ENCODE measurements at places on chromosomes 13 and 19.
A peak's percentile ranks its signal among the peaks of the same experiment; 100 is the strongest.

DNA sequence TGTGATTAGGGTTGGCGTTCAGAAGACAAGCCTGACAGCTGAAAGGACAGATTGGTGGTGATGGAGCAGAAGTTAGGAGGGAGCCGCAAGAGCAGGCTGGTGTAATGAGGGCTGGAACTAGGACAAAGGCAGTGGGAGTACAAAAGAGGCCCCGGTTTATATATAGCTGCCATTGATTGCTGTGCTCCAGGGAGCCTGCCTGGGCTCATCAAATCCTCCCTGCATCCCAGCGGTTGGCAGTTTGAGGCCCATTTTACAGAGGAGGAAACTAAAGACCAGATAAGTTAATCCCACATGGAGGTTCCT lies 123.7 kb downstream of the CACNA1A start:
- DNase-seq: no peak

GRCh38 chr13:28574617-28575142 lies 79.8 kb upstream of the FLT1 start:
- peak; percentile 42 for DNase-seq

GRCh38 chr13:46100191-46100815 lies 4.5 kb downstream of the CPB2 start:
- DNase-seq: no peak

- no peak for DNase-seq
Observed at GRCh38 chr19:12092956-12093355, 28.4 kb downstream of the ZNF844 start.

GRCh38 chr13:75675421-75675820 lies 39.3 kb downstream of the LMO7 start:
- DNase-seq: no peak

- DNase-seq: no peak
Observed at GRCh38 chr13:46369506-46370277, 17.4 kb downstream of the RUBCNL start.

- peak; percentile 9 for DNase-seq
Observed at GRCh38 chr13:63731896-63732295, 2316.2 kb upstream of the PCDH20 start.

- DNase-seq: no peak
Observed at GRCh38 chr19:23547156-23547555, 139.9 kb downstream of the ZNF675 start.

- DNase-seq: no peak
Observed at GRCh38 chr13:87311165-87311564, 360.0 kb upstream of the SLITRK5 start.

DNA sequence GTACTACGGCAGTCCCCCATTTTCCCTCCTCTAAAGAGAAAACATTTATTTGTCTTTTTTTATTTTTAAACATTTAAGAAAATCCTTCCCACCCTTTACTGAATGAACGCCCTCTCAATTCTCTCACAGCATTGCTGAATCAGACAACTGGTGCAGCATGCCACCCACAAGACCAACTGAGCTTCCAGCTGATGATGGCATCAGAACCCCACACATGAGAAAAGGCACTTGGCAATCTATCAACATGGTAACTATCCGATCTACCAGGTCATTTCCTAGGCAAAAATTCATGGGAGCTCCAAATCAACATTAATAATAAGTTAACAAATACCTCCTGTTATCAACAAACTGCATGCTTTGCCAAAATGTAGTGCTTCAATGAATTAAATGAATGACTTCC lies 43.1 kb downstream of the LHFPL6 start:
- DNase-seq: no peak

DNA sequence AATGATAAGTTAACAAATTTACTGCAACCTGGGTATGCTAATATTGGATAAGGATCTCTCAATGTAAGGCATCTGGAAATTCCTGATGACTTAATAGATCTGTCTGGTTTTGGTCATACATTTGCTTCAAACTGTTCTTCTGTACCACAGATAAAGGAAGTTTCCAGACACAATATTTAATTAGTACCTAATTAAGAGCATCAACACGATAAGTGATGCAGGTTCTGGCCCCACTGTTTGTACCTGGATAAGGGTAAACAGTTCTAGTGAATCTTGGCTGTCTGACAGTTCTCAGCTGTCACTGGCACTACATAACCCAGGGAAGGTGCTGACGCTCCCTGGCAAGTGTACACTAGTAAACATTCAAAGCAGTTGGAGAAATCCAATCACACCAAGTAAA lies 165.6 kb downstream of the MZT1 start:
- no peak for DNase-seq

DNA sequence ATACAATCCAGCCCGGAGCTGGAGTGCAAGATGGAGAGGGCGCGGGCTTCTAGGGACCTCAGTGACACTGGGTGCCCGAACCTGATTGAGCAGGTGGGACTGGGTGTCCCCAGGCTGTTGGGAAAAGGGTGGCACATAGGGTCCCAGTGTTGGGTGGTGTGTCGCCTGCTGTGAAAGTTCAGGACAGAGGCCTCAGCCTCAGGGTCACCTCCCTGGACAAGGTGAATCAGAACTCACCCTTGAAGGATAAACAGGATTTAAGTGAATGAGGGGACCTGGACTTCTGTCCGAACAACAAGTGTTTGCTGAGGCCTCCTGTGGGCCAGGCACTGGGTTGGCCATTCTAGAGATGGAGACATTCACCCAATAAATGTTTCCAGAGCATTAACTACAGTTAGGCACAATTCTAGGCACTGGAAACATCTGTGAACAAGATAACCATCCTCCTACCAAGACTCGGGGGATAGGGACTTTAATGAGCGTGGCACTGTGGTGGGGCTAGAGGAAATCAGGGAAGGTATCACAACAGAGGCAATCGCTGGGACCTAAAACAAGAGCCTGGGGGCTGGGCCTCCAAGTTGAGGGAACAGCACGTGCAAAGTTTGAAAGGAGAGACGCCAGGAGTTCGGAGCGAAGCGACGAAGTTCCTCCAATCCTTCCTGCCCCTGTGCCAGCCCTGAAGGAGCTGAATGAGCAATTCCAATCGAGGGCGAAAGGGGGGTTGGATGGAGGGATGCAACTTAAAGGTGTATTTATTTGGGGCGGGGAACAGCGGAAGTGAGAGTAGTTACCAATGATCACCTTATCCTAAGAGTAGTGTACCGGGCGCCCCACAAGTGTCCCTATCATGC lies 921 bp upstream of the POLD1 start:
- no peak for DNase-seq

DNA sequence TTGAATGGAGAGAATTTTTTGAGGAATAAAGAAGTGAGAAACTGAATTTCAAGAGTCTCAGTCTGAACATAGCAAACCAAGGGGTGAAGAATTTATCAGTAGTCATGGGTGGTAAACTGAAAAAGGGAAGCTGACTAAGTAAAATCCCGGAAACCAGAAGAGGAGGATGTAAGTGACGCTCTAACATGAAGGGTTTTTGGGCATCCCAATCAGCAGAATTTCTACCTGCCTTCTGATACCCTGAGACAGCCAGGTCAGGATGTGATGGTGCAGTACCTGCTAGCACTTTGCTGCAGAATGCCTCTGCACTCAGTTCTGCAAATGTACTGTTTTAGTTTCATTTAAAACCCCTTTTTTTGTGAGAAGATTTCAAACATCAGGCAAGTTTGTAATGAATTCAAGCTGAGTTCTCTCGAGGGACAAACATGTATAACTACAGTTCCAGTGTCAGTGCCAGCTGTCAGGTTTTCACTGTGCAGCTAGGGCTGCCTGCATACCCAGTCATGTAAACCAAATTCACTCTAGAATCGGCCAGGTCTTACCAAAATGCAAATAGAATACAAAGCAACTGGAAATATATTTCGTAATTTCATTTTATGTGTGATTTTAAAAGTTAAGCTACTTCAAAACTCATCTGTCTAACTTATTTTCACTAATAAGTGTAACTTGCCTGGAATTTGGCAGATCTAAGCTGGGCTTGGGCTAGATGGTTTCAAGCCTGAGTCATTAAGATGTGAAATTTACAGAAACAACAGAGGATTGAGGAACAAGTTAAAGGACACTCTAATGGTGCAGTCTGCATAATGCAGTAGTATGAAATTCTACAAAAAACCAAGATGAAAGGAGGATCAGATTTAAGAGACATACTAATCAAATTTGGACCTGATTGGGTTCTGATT lies 13.8 kb downstream of the METTL21C start:
- DNase-seq: no peak

DNA sequence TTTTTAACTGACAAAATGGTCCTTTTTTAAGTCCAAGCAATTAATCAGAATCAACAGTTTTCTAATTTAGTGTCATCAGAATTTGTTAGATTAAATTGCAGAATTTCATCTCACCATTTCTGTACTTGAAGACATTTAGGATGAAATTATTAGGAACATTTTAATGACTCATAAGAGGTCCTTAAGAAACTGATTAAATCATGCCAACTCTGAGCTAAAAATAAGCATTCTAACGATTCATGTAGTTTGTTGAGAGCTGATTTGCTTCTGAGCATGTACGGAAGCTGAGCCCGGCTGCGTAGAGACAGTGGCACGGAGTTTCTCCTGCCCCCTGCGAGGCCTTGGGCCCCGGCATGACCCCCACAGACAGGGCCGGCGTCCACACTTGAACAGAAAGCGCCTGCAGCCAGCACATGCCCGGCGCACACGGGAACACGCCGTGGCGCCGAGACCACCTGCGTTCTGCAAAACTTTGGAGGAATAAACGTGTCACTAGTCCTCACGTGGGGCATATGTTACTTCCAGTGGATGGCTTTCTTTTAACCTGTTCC lies 89.7 kb upstream of the MCF2L start:
- no peak for DNase-seq

DNA sequence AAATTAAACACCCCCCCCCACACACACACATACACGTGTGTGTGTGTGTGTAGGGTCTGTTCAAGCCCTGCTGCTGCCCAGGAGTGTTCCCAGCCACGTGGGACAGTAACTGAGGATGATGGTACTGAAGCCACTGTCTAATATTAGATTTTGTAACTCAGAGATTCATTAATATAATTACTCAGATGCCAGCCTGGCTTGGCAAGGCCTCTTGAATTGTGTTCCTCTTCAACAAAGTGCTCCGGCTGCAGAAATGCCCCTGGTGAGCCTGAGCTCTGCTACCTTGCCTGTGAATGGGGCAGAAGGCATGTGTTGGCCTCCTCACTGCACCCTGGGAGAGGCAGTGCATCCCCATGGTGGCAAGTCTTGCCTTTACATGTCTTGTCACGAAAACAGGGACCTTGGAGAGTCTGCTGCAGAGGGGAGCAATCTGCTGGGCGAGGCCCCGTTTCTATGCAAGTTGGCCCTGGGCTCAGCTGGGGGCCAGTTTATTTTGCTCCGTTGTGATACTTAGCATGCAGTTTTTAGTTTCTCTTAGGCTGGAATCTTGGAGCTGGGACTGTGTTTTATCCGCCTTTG lies 44.0 kb downstream of the NFIX start:
- no peak for DNase-seq

GRCh38 chr19:30481063-30481462 lies 108.9 kb downstream of the ZNF536 start:
- no peak for DNase-seq

DNA sequence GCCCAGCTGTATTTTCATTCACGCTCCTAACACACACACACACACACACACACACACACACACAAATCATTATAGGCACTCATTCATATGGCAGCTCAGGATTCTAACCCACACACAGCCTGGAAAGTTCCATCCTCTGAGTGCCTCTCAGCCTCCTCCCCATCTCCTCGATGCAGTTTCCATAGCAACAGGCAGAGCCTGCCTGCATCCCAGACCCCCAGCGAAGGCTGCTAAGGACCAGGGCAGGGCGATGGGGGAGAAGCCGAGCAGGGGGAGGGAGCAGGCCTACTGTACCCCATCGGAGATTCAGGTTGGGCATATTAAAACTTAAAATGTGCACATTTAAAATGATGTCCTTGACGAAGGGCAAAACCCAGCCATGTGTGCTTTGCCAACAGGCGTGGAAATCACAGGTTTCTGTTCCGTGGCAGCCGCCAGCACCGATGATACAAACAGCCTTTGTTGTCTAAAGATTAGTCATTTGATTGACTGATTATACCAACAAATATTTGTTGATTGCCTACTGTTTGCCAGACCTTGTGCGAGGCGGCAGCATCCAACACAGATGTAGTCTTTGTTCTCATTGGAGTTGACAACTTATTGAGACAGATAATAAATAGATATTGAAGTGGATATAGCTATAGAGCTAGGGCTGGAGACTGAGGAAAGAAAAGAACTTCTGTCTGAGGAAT lies 43.8 kb upstream of the USP29 start:
- no peak for DNase-seq

DNA sequence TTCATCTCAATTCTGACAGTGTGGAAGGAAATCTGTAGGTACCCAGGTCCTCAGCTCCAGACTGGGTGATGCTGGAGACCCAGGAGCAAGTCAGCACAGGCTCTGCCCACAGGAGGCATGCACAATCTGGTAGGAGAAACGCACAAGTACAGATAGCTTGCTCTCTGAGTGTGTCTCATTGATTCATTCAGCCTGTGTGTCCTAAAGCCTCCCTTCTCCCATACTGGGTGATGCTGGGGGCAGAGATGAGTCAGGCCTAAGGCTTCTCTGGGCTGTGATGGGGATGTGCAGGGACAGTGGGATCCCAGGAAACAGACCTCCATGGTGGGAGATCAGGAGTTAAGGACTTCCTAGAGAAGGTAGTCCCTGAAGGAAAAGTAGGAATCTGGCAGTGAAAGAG lies 6.8 kb downstream of the ZNF526 start:
- DNase-seq: no peak

DNA sequence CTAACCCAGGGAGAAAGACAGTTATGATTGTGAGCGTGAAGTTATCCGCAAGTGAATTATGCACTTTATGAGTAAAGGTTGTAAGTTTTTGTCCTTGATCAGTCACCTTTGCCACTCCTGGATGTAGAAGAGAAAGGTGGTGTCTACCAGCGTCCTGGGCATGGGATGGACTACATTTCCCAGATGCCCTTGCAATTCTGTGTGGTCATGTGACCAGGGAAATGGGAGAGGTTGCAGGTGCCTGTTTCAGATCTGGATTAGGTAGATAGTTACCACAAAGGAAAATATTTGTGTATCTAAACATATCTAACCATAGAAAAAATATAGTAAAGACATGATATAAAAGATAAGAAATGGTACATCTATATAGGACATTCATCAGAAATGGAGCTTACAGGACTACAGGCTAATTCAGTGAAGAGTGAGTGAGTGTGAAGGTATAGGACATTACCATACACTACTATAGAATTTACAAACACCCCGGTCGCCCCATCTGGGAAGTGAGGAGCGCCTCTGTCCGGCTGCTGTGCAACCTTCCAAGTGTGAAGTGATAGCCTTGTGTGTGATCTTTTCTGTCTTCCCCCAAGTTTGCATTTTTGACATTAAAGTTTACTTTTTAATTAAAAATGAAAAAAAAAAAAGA lies 51.6 kb upstream of the CACNA1A start:
- peak; percentile 13 for DNase-seq

- DNase-seq: no peak
Observed at GRCh38 chr13:98996046-98996445, 18.2 kb upstream of the DOCK9 start.

DNA sequence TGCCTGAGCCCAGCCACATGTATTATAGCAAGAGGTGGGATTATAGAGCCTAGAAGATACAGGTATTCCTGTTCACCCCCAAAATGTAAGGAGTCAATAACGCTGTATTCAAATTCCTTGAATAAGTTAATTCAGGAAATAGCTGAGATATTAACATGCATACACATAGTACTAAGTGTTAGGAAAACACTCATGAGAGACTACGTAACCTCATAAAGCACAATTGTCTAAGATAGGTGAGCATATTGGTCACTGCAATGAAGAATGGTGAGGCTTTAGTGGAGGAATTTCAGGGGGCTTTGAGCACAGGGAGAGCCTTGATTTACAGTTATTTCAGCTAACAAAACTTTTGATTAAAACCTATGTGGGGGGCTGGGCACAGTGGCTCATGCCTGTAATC lies 161.6 kb downstream of the LMO7 start:
- no peak for DNase-seq

GRCh38 chr19:13119627-13120026 lies 1.6 kb downstream of the NACC1 start:
- no peak for DNase-seq

All from Calu3 (cell line).